ENCODE measurements at places on chromosomes 11 and 22. TPM values are rescaled to one million over a fixed set of nuclear protein-coding genes. Genes with fewer than 3 reads are reported as not detected.

The TOLLIP gene
- 27.4 TPM for polyA plus RNA-seq

The THAP7 gene
- 29.8 TPM for polyA plus RNA-seq

The JAML gene
- polyA plus RNA-seq: 1.6 TPM

The PRR33 gene
- polyA plus RNA-seq: 4.6 TPM

The SIAE gene
- polyA plus RNA-seq: 24.2 TPM

The KRTAP5-9 gene
- not detected for polyA plus RNA-seq

- peak; percentile 83 for DNase-seq
Measured at GRCh38 chr22:20509344-20510047, 2.1 kb downstream of the MED15 start.

DNA sequence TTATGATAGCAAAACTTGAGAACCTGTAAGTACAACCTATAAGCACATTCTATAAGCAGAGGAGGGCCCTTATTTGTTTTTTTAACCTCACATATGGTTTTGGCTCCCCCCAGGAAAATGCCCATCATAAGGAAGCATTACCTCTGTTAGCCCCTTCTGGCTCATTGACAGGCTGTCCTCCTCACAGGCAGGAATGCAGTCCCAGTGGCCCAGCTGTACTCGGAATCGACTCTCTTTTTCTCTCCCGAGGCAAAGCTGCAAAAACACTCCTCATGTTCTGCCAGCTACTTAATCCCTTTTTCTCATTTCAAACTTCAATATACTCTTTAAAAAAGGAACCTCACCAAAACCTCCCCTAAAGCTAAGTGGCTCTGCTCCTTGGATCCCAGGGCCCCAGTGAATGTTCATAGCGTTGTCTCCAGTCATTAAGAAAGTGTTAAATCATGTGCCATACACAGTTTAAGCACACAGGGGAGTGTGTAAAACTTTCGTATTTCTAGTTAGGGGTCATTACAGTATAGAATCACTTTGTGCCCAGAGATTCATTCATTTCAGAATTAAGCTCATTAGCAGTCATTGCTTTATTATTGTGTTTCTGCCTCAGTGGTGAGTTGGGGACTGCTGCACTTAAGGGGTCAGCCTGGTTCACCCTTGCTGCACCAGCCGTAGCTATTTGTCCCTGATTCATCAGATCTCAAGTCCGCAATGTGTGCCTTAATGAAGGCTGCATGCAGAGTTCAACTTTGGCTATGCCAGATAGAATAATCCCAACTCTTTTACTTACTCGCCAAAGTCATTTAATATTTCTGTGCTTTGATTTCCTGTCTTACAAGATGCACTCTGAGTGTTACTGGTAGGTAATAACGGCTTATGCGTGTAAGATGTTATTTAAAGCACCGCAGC, 57.6 kb downstream of the JRKL start:
- no peak for DNase-seq

GRCh38 chr11:20029193-20029592, 131.1 kb downstream of the DBX1 start:
- DNase-seq: no peak
